ENCODE measurements at places on chromosomes 1 and 21. TPM values are rescaled to one million over a fixed set of nuclear protein-coding genes. Genes with fewer than 3 reads are reported as not detected.

GRCh38 chr21:41444703-41445464, 18.8 kb downstream of the MX1 start:
- DNase-seq, result no peak

GRCh38 chr1:207848234-207848633, 62.7 kb downstream of the CD34 start:
- peak; percentile 60 for DNase-seq

Gene CDC42SE1
- total RNA-seq, result 235 TPM

DNA sequence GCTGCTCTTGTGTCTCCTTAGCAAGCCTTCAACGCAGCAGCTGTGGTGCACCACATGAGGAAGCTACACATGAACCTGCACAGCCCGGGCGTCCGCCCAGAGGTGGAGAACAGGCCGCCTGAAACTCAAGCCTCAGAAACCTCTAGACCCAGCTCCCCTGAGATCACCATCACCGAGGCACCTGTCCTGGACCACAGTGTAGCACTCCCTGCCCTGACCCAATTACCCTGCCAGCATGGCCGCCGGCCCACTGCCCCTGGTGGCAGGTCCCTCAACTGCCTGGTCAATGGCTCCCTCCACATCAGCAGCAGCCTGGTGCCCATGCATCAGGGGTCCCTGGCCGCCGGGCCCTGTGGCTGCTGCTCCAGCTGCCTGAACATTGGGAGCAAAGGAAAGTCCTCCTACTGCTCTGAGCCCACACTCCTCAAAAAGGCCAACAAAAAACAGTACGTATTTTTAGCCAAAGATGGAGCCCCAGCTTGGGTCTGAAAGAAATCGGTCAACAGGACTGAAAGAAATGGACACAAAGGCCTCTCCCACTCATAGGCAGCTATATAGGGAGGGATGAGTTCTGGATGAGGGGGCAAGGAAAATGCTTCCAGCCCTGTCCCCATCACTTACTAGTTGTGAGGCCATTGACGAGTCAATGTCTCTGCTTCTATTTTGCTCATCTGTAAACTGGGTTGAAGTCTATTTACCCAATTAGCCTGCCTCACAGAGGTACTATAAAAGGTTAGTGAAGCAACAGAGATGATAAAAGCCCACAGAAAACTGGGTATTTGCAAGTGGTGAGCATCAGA, 28.5 kb downstream of the CAMK1G start:
- peak; percentile 69 for DNase-seq

- no peak for DNase-seq
Observed at GRCh38 chr1:166874464-166874863, 1.6 kb downstream of the TADA1 start.

- DNase-seq, result no peak
Observed at GRCh38 chr1:98557895-98558294, 103.6 kb upstream of the SNX7 start.

DNA sequence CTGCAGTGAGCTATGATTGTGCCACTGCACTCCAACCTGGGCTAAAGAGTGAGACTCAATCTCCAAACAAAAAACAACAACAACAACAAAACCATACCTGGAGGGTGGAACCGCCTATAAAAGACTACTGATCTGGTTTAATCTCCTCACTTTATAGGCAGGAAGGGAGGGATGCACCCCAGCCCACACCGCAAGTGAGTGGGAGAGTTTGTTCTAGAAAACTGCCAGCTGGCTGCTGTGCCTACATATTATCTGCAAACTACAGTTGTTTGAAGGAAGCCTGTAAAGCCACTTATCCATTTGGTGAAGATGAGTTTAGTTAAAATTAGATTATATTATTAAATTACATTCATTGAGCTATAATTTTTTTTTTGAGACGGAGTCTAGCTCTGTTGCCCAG, 9.1 kb upstream of the SRSF10 start:
- no peak for DNase-seq

GRCh38 chr21:14602382-14602958, 56.4 kb upstream of the SAMSN1 start:
- DNase-seq, result no peak

GRCh38 chr1:170096806-170097340, 22.4 kb upstream of the KIFAP3 start:
- DNase-seq, result no peak

- DNase-seq, result no peak
Observed at GRCh38 chr1:7705048-7705907, 65.8 kb upstream of the VAMP3 start.

DNA sequence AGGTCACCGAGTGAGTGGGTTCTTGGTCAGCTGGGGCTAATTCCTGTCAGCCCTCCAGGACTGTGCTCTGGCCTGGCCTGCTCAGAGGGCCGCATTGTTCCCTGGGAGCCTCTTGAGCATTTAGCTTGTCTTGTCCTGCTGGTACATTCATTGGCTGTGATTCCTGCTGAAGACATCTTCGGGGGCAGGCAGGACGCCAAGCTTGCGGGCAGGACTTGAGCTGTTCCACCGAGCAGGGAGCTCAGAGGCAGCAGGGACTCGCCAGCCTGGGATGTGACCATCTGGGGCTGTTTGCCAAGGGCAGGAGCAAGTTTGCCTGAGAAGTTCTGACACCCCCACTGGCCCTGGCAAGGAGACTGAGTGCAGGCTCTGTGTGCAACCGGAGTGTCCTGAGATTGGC, 7.0 kb upstream of the SLC26A9 start:
- no peak for DNase-seq

Gene SLC9C2
- not detected for total RNA-seq

Gene CCDC17
- 3.9 TPM for total RNA-seq

DNA sequence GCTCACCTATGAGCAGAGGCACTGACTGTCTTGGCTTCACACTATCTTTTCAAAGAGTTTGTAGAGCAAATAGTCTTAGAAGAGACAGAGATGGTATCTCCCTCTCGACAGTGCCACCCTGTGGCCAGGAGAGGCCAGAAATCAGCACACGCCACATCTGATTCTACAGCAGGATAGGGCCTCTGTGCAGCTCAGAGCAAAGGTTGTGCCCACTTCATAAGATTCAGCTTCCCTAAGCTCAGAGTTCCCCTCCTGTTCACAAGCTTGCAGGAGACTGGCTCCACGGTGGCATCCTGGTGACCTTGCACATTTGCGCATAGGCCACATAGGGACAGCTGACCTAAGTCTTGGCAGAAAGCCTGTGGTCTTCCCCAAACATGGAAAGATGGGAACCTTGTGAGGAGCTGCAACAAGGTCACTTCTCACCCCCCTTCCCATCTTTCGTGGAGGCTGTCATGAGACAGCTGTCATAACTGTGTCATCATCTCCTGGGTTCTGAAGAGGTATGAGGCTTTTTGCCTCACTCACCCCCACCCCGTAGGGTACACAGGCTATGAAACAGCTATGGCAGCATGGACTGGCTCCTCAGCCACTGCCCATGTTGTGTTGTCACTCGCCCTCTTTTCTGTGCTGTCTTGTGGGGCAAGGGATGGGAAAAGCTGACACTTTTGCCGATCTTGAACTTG, 3.0 kb downstream of the ITLN2 start:
- peak; percentile 83 for DNase-seq

GRCh38 chr21:19608101-19608621, 1204.6 kb upstream of the TMPRSS15 start:
- DNase-seq, result no peak

DNA sequence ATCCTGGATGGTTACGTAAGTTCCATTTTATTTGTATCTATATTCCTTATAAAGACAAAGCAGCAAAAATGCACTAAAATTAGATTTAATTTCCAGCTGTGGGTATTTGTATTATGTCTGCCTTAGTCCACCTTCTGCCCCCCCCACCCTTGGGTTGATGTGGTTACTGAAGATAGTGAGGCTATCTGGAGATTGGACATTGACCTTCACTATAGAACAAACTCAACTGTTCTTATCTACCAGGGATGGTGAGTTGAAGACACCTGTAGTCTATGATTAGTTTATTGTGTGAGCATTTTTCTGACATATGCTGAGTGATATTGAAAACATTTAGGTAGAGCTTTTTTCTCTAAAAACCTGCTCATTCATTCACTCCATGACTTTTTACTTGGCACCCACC, 122.2 kb downstream of the NFIA start:
- no peak for DNase-seq

DNA sequence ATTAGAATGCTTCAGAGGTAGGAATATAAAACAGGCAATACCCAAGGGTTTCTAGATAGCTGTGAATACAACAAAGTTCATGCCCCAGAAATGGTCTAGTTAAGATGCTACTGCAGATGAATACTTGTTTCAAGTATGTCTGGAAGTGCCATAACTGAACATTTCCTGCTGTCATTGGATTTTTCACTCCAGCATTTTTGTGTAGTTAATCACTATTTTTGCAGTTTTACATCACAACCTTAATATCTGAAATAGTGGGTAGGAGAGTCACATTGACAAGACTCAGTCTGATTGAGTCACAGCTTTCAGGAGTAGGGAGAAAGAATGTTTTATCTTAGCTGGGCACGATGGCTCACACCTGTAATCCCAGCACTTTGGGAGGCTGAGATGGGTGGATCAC, 126.4 kb upstream of the C1orf21 start:
- no peak for DNase-seq

- no peak for DNase-seq
Observed at GRCh38 chr1:19088717-19089442, 121.2 kb downstream of the UBR4 start.

GRCh38 chr1:77310924-77311323, 29.1 kb downstream of the AK5 start:
- DNase-seq, result no peak

DNA sequence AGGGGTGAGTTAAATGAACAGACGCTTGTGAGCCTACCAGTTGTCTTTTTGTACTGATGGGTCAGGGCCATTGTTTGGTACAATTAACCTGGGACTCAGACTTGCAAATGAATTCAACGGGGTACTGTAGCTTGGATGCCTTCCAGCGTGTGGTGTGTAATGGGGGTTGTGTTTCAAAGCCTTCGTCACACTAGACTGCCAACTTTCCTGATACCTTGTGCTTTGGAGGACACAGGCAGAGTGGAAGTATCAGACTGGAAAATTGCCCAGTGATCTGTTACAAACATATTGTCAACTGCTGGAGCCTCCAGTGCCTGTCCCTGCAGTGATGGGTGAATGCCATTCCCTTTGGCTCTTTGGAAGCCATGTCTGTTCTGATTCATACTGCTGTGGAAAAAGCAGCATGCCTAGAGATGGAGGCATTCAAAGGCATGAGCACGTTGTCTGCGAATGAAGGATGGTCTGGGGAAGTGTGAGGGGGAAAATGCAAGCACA, 384.5 kb downstream of the LMX1A start:
- no peak for DNase-seq

Gene RHEX
- not detected for total RNA-seq

DNA sequence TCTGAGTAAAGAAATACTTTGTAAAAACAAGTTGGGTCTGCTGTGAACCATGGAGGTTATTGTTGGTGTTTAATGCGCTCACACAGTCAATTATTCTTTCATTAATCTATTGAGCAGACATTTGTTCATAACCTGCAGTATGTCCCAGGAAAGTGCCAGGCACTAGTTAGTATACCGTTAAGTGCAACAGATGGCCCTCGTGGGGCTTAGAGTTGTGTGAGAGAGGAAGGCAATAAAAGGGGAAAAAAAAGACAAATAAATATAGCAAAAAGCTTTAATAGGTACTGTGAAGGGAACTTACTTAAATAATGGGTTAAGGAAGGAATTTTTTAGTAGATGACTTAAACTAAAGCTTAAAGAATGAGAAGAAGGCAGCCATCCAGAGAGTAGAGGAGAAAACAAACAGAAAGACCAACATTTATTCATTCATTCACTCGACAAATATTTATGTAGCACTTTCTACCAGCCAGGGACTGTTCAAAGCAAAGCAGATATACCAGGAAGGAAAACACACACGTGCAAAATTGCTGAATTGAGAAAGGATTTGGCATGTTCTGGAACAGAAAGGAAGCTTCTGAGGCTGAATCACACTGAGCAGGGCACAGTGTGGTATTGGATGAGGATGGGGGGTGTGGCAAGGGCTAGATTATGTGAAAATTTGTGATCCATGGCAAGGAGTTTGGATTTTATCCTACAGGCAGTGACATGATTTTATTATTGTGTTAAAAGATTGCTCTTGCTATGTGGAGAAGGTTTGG, 296.1 kb upstream of the SGIP1 start:
- no peak for DNase-seq

DNA sequence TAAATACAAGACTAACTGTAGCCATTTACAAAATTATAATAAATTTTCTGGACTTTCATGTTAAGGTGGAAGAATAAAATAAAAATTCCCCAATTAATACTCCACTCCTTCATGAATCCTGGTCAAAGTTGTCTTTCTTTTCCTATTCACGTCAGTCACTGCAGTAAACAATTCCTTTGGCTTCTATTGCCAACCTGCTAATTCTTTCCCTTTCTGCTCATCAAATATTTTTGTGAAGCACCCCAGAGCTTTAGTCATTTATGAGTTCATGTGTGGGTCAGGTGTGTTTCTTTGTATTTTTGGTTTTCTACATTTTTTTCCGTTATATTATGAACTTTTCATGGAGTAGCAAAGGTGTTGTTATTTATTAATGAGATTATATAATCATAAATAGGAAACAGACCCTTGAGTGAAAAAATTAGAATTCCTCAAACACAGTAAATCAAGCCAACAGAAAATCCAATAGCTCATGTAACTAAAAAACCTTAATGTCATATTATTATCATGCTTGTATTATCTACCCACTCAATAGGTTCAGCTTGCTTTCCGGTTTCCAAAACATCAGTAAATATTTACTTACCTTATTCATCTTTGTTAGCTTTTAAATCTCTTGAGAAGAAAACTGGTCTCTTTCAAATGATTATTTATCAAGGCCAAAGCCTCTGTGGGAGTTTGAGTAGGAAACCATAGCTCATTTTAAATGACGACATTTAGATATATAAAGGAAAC, 29.6 kb upstream of the PLA2G4A start:
- DNase-seq, result no peak

- no peak for DNase-seq
Observed at GRCh38 chr21:19507682-19508260, 1104.2 kb upstream of the TMPRSS15 start.

GRCh38 chr21:32456497-32456918, 44.0 kb downstream of the EVA1C start:
- DNase-seq, result no peak

Gene ARHGEF10L
- total RNA-seq, result not detected

DNA sequence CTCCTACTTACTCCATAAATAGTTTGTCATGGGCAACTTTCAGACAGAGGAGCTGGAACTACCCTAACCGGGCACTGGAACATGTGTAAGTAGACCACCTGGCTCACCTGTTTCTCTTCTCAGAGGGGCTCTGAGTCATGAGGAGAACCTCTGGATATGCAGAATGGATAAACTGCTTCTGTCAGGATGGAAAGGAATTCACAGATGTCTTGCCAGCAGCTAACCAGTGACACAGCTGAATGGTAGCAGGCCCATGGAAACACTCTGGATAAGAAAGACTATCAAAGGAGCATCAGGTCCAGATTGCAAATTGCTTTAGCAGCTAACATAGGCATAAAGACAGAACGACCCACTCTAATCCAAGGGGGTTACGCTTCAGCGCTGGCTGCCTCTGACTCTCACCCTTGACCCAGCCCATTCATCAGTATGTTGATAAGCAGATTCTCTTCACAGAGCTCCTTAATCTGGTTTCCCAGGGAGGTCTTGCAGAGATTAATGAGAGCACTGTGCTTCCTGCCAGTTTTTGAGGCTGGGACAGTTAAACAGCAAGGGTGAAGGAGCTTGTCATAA, 54.2 kb downstream of the HIVEP3 start:
- no peak for DNase-seq

- no peak for DNase-seq
Observed at GRCh38 chr21:31908106-31909031, 35.5 kb downstream of the HUNK start.

Gene RGS16
- 1.8 TPM for total RNA-seq

All from activated CD8-positive, alpha-beta memory T cell treated with anti-CD3 and anti-CD28 coated beads, Interleukin-2, amount 10 ng/mL, durations not matched to agents 7 days and 5 days (primary cell).